ENCODE measurements at places on chromosomes 5 and 9.

GRCh38 chr9:93944011-93944410 lies 11.1 kb downstream of the BARX1 start:
- no peak for DNase-seq

- no peak for DNase-seq
Measured at GRCh38 chr9:74755355-74755754, 132.4 kb downstream of the TRPM6 start.

DNA sequence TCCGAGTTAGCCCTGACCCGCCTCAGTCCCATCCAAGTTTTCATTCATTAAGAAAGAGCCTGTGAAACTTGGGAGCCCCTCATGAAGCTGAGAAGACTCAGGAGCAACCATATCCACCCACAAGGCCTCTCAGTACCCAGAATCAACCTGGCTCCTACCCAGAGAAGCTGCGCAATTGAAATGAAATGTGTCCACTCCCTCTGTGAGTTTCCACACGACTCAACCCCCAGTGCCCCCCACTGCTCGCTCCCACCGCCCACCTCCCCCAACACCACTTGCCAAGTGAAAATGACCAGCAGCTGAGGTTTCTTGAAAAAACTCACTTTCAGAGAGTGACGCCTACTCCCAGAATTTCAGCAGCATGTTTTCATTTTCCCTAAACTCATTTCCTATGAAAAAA lies 104.6 kb downstream of the CDK5RAP2 start:
- no peak for DNase-seq

DNA sequence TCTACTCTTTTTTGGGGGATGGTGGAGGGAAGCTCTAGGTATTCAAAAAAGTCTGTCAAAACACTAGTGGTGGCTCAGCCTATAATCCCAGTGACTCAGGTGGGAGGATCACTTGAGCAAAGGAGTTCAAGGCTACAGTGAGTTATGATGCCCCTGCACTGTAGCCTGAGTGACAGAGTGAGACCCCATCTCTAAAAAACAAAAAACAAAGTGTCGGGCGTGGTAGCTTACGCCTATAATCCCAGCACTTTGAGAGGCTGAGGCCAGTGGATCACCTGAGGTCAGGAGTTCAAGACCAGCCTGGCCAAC lies 15.8 kb upstream of the SLC35D2 start:
- DNase-seq: no peak

DNA sequence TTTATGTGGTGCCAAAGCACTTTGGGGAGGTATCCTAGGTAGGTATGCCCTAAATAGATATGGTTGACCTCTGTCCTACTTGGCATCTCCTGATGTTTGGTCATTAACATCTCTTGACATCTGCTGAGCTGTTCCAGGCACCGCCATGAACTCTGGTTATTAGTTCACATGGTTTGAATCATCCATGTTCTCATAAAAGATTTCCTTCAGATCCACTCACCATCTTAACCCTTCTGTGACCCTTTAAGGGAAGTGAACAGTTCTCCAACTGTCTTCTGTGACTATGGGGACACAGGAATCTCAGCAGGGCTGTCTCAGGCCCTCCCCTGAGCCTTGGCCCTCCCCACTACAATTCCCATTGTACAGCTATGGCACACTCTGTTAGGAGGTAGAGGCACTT lies 167.7 kb downstream of the CDH6 start:
- DNase-seq: peak; percentile 97

DNA sequence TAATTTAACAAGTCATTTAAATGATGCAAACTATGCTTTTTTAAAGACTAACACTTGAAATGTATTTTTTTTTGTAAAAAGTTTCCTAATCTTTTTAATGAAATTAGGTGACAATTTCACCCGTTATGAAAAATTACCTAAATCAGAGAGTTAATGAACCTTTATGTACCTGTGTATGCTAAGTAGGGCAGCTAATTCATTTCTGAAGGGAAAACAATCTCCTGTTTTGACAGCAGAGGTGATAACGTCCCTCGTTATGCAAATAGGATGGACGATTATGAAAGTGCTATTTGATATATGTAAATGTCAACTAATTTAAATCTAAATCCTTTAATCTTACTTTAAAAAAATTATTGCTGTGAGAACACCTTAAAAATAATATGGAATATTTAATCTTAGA lies 58.8 kb downstream of the MEF2C start:
- DNase-seq: no peak

DNA sequence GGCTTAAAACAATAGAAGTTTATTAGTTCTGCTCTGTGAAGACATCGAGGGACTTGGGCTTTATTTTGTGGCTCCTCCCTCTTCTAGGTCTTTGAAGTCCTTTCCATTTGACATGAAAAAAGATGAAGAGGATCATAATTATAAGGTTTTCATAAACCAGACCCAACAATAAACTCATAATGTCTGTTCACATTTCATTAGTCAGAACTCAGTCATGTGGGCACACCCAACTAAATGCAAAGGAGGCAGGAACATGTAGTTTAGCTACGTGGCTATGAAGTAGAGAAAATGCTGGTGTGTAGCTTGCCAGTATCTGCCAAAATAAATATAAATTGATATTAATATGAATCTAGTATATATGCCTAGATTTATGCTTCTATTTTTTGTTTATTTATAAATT lies 393.9 kb upstream of the C9orf72 start:
- DNase-seq: no peak

DNA sequence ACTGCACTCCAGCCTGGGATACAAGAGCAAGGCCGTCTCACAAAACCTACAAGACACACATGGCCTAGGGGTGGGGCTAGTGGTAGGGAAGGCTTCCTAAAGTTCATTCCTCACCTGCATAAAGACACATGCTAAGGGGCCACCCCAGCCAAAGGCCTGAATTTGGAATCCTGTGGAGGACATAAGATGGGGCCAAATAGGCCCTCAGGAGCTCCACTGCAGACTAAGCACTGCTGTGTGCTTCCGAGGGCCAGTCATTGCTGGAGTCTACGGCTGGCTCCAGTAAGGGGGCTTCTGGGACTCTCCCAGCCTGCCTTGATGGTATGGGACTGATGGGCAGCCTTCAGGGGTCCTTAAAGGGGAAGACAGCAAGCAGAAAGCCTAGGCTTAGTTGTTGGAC lies 5.7 kb downstream of the NOP16 start:
- no peak for DNase-seq

GRCh38 chr5:149141957-149142851 lies 911 bp downstream of the ABLIM3 start:
- DNase-seq: peak; percentile 76

- DNase-seq: no peak
Measured at GRCh38 chr9:76803083-76803482, 38.8 kb downstream of the PCA3 start.

DNA sequence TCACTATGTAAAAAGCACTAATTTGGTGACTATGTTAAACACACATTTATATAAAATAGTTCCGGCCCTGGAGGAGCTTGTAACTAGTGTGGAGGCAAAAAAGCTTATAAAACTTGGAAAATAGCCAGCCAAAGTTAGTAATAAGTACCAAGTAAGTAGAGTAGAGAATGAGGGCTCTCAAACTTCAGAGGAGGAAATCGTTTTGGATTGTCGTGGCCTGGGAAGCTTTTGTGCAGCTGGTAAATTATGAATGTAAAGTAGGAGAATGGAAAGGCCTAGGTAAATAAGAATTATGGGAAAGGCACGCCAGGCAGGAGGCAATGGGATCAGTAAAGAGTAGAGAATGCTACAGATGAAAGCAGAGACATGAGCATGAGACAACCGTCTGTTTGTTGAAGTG lies 832.7 kb upstream of the ZNF608 start:
- no peak for DNase-seq
